DMS79 treated with DMSO at 0.1 percent for 48 hours (cell line): ENCODE measurements at places on chromosomes 6 and 20.

DNA sequence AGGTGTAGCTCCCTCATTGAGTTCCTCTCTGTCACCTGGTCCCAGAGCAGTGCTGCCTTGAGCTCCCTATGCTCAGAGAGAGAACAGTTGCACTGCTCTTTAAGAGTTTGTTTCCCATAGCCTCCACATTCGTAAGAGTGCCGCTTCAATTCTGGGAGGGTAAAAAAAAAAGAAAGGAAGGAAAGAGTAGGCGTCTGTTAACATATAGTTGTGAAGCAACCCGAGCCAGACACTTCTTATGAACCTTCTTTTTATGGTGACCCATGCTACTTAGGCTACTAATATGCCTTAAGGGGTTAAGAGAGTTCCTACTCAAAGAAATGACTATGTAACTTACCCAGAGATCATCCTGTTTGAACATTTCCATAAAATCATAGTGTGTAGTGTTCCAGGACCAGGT lies 4.3 kb upstream of the ARG1 start:
- DNase-seq, result no peak

DNA sequence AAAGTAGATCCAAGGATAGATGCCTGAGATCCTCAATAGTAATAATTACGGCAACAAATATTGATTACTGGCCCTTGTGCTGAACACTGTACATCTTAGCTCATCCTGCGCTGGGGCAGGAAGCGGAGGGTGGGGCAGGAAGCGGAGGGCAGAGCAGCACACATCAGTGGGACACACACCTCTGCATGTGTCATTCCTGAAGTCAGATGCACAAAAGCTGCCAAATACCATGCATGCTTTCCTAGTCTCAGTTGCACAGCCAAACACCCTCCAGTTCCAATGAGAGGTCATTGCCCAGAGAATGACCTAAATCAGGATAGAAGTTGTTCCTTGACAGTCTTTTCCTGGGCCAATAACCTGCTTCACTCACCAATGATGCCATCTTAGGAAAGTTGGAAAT lies 74.4 kb upstream of the FOXC1 start:
- DNase-seq, result no peak

- no peak for DNase-seq
Measured at GRCh38 chr20:38774167-38774566, 25.9 kb downstream of the ACTR5 start.

GRCh38 chr6:42450477-42451332 lies 1.0 kb downstream of the TRERF1 start:
- peak; percentile 44 for DNase-seq

GRCh38 chr6:106033806-106034205 lies 52.3 kb upstream of the PRDM1 start:
- no peak for DNase-seq

DNA sequence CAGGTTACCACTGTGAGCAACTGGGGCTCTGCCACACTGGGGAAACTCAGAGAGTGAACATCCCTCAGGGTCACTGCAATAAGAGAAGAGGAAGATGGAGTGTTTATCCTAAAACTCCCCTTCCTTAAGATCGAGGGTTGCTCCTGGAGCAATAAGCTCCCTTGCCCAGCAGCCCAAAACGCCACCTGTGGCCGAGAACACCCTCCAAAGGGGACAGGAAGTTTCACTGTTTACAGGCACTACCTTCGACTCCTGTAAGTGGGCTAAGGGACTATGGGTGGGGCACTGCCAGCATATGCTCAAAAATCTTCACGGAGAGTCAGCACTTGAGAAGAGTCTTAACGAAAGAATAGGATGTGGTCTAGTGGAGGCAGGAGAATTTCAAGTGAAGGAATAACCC lies 132.5 kb downstream of the FAXC start:
- no peak for DNase-seq

- DNase-seq, result peak; percentile 59
Measured at GRCh38 chr6:27019651-27020552, 227.6 kb upstream of the PRSS16 start.

DNA sequence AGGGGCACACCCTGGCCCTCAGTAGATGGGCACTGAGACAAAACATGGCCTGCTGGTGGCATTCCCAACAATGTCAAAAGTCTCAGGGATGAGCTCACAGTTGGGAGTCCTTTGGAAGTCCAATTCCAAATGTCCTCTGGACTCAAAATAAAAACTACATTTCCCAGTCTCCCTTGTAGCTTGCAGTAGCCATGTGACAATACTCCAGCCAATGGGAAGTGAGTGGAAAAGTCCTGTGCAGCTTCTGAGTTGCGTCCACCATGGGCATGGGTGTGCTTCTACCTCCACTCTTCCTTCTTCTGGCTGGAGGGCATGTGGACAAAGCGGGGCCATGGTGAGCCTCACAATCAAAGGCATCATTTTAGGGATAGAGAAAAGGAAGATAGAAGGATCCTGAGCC lies 5.8 kb upstream of the ADAM33 start:
- no peak for DNase-seq

GRCh38 chr6:154453329-154453728 lies 57.2 kb downstream of the CNKSR3 start:
- no peak for DNase-seq

DNA sequence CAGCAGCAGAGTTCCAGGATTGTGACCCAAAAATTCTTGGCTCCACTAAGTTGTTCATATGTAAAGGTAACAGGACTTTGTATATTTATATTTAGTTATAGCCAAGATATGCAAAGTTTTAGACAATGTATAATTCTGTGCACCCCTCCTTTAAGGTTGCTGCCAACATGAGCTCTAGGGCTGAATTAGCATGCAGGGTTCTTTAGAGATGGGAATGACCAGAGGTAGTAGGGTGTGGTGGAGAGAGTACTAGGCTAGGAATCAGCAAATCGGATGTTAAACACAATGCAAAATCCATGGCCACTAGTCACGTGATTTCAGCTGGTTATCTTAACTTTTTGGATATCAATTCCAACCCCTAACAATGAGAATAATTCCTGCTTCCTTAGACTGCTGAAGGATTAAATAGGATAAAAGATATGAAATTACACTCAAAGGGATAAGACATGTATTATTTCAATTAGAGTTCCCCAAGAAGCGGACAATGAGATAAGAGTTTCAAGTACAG lies 260.3 kb upstream of the RNF24 start:
- DNase-seq, result no peak

DNA sequence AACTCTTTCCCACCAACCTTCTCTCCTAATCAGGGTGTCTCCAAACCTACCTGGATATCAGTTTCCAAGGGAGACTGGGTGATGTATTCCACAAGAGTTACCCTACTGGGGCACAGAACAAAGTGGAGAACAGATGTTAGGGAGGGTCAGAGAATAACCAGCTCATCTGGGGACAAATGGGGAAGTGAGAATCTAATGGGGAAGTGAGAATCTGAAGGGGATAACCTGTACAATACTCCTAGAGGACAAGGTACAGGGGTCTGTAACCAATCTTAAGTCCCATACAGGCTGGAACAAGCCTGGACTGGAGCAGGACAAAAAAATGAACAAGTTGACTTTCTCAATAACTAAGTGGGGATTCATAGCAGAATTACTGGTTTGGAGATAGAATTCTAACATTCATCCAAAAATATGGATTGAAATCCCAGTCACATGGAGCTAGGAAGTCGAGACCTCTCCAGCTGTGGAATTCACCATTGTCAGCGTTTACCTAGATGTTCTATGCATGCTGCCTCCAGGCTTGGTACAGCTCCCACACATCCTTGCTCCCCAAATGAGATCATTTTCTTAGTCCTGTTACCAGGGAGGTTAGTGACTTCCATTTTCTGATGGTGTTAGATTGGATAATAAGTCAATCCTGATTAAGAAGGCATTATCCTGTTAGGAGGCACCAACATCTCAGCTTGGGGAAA lies 214.8 kb upstream of the MOCS1 start:
- no peak for DNase-seq

GRCh38 chr6:149093643-149094042 lies 223.9 kb upstream of the TAB2 start:
- DNase-seq, result no peak

DNA sequence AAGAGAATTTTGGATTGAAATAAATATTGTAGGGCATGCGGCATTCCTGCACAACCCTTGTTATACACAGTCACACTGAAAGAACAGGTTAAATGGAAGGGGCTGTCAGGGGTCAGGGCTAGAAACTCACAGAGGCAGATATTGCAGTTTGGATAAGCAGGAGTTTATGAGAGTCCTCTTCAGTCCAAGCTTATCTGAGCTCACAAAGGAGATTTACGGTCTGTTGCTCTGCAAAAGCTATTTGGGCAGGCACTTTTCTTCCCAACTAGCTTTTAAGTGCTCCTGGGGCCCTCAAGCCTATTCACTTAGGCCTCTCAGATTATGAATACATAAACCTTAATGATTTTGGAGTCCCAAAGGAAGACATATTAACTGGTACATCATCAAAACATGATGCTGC lies 156.2 kb downstream of the SOX4 start:
- DNase-seq, result peak; percentile 99

DNA sequence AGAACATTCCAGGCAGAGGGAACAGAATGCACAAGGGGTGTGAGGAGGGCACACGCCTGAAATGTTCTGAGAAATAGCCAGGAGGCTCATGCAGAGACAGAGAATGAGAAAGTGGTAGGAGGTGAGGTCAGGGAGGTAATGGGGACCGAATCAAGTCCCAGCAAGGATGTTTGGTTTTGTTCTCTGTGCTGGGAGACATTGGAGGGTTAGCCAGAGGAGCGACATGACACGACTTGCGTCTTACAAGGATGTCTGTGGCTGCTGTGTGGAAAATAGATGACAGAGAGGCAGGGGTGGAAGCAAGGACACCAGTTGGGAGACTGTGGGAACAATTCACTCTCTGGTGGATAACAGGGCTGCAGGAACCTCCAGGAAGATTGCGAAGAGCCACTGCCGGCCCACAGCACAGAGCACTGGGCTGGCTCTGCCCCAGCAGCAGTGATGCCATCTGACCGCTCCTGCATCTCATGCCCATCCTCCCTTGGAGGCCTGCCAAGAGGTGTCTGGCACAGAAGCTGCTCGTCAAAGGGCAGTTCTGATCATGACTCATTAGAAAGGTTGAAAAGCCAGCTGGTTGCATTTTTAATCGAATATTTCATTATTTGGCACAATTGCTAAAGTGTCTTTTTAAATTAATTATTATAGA lies 57.7 kb upstream of the CD83 start:
- no peak for DNase-seq

DNA sequence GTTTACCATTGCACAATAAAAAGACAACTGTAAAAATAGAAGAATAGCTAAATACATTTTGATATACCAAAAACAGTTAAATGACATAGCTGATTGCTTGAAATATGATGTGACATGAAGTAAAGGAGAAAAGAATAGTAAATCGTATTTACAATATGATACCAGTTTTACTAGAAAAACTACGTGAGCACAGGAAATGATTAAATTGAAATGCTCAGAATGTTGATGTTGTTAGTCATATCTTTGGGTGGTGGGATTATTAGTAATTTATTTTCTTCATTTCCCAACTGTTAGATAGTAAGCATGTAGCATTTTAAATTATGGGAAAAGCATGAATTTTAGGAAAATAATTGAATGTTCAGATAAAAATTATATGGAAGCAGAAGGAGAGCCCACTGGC lies 268.3 kb upstream of the TAB2 start:
- no peak for DNase-seq

GRCh38 chr6:155684416-155685196 lies 229.0 kb upstream of the NOX3 start:
- DNase-seq, result no peak

- peak; percentile 1 for DNase-seq
Measured at GRCh38 chr6:31336896-31337496, 20.0 kb downstream of the HLA-B start.

DNA sequence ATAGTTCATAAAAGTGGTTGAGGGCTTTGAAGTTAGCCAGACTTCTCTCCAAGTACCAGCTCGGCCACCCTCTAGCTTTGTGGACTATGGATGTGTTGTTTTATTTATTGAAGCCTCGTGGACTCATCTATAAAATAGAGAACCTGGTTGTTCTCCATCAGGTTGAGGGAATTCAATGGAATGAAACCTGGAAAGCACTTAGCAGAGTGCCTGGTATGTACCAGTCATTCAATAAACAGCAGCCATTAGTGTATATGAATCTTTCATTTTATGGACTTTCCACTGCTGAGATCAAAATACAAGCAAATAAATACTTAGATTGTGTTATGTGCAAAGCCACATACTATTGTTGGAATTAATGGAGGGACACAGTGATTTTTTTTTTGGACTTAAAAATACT lies 206.8 kb downstream of the SOX4 start:
- no peak for DNase-seq

DNA sequence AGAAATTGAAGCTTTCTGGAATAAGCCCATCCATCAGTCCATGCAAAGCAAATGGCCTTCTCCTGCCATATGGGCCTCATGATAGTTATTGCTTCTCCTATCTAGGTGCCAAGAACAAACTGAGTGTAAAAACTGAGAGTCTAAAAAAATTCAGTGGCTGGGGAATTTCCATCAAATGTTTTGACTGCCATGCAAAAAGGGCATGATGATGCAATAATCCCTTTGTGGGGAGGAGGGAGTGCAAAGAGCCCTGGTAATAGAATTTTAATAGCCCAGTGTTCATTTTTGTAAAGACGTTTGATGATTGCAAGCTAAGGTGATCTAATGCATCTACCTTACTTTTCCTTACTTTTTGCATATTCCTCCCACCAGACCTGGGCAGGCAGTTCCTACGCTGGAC lies 683.7 kb downstream of the EPM2A start:
- no peak for DNase-seq

DNA sequence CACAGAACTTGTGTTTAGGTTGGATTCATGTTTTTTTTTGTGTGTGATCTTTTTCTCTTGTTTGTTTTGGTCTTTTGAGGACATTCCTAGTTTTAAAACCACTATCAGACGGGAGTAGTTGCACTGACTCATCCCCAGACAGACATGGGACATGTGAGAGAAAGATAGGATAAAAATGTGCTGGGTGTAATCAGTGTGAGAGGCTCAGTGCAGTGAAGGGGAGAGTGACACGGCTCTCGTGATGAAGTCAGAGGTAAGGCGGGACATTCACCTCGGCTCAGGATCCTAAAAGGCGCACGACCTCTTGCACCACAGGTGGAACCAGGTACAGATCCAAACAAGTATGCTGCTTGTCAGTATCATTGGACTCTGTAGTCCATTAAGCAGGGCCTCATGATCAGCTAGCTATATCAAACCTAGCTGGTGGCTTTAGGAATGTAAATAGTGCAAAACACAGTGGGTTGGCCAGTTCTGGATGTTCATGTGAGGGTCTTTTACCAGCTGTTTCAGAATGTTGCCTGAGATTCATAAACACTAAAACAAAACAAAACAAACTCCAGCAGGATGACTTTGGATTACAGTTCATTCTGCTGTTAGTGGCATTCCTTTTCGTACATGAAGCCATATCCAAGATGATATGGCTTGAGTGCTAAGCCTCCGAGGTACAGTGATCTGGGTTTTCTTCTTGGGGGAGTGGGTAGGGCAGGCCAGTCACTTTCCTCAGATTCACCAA lies 18.0 kb downstream of the FOXO3 start:
- DNase-seq, result no peak

- DNase-seq, result no peak
Measured at GRCh38 chr6:107870381-107870780, 46.3 kb upstream of the SCML4 start.
